Cortex of kidney (tissue), 1 donor: ENCODE measurements at places on chromosomes 11 and 22.

- no peak for DNase-seq
Measured at GRCh38 chr22:20111045-20111688, 4.7 kb upstream of the RANBP1 start.

- no peak for DNase-seq
Measured at GRCh38 chr11:78203184-78203583, 14.5 kb downstream of the USP35 start.

DNA sequence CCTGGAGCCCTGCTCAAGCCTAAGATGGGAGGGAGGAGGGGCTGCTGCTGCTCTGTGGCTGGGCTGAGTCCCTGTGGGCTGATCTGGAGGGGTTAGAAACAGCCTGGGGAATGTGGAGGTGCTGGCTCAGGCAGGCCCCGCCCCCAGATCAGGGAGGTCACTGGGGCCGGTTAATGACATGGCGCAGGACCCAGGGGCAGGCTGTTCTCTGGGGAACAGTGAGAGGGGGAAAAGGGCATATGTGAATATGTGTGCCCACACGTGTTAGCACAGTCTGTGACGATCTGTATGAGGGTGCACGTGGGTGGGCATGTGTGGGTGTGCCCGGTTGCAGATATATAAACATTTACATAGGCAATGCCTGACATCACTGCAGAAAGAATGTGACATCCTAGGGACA is 143.5 kb downstream of the MIAT start:
- DNase-seq: no peak

DNA sequence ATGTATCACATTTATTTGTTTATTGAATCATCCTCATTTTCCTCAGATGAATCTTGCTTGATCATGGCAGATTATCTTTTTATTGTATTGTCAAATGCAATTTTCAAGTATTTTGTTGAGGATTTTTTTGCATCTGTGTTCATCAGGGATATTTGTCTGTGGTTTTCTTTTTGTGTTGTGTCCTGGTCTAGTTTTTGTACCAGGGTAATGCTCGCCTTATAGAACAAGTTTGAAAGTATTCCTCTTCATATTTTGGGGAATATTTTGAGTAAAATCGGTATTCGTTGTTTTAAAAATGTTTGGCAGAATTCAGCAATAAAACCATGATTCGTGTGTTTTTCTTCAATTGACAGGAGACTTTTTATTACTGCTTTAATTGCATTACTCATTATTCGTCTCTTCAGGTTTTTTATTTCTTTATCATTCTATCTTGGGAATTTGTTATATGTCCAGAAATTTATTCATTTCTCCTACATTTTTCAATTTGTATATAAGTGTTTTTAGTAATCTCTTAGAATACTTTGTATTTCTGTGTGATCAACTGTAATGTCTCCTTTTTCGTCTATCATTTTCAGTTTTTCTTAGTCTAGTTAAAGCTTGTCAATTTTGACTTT is 113.4 kb upstream of the SERPIND1 start:
- DNase-seq: no peak

DNA sequence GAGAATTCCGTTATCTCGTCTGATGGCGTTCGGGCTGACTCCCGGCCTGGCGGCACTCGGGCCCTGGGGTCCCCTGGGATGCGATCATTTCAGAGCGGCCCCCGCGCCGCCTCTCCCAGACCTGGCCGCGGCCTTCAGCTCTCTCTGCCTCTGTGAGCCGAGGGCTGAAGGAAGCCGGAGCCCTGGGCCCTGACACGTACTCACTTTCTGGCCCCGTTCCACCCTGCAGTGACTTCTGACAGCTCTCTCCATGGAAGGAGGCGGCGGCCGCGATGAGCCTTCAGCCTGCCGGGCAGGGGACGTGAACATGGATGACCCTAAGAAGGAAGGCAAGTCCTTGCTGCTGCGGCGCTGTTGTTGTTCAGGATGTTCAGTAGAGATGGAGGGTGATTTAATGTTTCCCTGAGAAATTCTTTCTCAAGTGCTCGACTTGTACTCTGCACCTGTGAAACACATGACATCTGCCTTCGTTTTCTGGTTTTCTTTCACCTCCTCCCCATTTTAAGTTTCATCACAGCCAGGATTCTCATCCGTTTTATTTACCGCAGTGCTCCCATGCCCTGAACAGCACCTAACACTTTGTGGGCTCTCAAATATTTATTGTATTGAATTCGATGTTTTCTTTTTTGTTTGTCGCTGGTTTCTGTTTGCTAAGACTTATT is 612 bp downstream of the GTSE1 start:
- no peak for DNase-seq

GRCh38 chr11:17643506-17644405 is 75.6 kb upstream of the MYOD1 start:
- no peak for DNase-seq

DNA sequence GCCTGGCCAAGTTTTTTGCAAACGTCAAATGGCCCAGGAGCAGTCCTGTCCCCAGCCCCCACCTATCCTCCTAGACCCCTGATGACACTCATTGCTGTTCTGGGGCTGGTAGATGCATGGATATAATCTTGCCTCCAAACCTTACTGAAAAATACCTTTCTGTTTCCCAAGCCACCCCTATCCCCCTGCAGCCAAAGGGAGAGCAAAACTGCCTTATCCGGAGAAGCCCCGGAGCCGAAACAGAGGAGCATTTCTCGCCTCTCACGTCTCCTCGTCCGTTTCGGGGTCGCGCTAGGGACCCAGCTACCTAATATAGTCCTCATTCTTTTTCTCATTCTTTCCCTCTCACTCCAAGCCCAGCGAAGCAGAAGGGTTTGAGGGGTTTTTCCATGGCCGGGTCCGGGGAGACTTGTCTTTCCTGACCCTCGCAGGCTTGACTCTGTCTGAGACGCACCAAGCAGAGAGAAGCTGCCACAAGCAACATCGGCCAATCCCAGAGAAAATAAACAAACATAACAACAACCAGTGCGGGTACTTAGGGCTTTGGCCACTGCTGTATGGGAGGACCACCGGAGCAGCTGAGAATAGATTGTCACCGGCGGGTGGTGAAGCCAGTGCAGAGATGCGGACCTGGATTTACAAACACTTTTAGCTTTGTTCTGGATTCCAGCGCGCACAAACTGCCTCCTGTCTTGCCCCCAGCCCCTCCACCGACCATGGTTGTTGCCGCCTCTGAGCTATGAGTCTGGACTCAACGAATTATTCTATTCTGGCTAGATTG is 1.6 kb downstream of the BSX start:
- no peak for DNase-seq
